ENCODE measurements at places on chromosomes 6 and 20.

- no peak for DNase-seq
These were observed 159.9 kb downstream of the GRM4 start for GRCh38 chr6:33985947-33986346.

- DNase-seq, result no peak
These were observed 7.4 kb downstream of the DEFB127 start for GRCh38 chr20:164618-165017.

- no peak for DNase-seq
These were observed 50.0 kb downstream of the GFOD1 start for GRCh38 chr6:13437218-13437996.

DNA sequence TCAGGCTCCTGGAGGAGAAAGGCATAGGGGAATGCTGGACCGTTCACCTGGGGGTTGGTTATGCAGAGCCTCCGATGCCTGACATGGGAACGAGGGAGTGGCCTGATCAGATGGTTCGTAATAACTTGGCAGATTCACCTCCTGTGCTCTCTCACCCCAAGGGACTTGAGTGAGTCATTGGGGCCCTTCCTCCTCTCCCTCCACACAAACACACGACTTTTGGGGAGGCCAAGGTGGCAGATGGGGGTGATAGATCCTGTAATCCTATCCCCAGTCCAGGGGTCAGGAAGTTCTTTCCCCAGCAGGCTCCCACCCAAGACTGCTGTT lies 45.6 kb upstream of the ARFGEF2 start:
- DNase-seq, result no peak

DNA sequence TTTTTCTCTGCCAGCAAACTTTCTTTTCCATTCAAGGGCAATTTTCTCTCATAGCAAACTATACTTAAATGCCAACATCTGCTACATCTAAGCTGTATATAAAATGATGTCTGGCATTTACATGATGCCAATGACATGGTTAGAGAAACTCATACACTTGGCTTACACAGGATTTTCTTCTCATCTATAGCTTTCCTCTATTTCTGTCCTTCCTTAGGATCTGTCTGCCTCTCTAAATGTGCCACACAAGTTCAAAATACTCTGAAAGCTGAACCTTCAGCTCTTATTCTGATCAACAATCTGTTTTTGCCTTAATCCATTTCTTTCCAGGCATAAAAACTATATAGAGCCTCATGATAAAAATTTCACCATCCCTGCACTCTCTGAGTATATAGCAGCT lies 290.9 kb upstream of the RNF217 start:
- DNase-seq, result no peak

- no peak for DNase-seq
These were observed 64.5 kb downstream of the OR2B2 start for GRCh38 chr6:27847706-27848105.

DNA sequence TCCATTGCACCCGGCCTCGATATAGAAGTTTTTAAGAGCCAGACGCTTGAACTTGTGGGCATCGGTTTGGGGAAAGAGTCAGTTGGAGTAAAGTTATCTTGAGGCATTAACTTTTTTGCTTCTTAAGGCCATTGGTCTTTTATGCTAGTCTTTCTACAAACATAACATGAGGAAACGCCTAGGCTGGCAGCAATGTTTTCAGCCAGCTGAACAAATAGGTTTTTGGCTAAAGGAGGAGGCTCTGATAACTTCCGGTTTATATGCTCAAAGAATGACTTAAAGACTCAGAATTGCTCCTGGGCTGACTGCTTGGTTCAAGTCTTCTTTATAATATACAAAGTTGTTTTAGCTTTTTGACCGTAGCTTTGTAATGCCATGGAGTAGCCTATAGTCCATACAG lies 46.2 kb downstream of the HLA-C start:
- no peak for DNase-seq

DNA sequence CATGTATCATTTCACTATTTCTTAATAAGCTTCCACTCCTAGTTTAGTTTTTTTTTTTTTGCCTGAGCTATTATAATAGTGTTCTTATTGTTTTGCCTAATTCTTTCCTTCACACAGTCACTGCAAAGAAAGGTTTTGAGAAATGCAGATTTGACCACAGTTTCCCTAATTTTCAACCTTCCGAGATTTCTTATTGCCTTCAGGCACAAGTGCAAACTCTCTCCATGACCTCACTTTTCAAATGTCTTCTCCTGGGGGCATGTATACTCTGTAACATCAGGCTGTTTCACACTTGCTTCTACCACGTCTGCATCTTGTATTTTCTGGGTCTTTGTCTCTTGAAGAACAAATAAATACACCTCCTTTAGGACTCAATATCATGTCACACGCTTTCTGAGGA lies 339.0 kb upstream of the CITED2 start:
- no peak for DNase-seq

DNA sequence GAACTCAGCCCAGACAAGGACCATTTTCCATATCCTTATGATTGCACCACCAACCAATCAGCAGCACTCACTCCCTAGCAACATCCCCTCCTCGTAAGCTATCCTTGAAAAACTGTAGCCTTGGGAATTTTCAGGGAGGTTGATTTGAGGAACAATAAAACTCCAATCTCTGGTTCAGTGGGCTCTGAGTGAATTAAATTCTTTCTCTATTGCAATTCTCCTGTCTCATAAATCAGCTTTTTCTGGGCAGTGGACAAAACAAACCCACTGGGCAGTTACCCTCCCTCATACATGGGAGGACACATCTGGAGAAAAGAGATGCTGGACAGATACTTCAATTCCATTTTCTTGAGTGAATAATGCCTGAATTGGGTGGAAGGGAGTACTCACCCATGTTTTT lies 115.4 kb upstream of the STXBP5 start:
- no peak for DNase-seq

DNA sequence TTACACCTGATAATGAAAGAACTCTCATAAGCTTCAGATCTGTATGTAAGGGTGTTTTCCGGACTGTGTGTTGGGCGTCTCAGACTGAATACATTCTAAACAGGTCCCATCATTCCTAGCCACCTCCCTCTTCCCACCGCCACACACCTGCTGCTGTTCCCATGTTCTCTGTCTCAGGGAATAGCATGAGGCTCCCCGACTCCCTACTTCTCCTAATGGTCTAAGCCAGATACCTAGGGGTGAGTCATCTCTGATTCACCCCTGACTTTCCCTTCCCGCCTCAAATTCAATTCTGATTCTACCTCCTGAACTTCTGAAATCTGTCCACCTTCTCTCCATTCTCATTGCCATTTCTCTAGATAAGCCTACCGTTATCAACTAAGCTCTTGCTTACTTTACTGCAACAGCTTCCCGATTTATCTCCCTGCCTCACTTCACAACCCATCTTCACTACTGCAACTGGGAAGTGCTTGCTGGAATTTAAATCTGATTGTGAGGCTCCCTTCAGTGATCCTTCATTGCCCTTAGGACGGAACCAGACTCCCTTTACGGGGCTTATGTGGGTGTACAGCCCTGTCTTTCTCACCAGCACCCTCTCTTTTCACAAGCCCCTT lies 1.6 kb downstream of the TMEM14A start:
- no peak for DNase-seq

DNA sequence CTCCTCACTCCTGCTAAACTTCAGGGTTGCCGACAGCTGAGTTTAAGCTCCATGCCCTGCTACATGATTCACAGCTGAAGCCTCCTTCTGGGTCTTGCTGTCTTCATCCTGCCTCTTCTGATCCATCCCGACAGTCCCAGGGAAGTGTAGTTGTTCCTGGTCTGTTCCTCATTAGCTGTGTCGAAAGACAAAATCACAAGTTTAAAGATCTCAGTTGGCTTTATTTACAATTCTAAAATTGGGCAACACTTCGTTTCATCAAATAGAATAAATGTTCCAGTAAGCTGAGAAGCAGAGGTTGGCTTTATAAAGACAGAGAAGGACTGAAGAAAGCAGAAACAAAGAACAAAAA lies 4.1 kb upstream of the SLC2A10 start:
- DNase-seq, result no peak

DNA sequence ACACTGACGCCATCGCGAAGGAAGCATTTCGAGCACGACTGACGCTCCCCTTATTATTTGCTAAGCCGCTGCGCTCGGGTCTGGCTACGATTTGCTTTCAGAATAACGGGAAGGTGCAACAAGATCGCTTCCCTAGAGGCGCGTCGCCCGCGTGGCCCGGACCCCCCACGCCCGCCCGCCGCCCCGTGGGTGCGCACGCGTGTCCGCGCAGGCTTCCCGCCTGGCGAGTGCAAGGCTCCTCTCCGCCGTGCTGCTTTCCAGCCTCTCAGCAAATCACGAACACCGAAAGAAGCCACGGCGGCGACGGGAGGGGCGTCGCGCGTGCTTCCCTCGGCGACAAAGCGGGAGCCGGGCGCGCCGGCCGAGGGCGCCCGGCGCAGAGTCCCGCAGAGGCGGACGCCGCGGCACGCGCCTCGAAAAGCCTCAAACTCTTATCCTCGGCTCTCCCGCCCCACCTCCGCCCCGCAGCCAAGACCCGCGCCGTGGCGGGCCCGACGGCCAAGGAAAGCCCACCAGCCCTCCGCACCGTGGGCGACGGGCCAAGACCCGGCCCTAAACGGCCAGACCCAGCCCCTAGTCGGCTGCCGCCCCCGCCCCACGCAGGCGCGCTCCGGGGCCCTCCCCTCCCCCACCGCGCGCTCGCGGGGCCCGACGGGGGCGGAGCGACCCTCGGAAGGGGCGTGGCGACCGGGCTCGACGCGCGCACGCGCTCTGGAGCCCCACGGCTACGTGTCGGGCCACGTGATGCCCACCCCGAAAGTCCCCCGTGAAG lies 987 bp upstream of the QKI start:
- DNase-seq, result peak; percentile 46

DNA sequence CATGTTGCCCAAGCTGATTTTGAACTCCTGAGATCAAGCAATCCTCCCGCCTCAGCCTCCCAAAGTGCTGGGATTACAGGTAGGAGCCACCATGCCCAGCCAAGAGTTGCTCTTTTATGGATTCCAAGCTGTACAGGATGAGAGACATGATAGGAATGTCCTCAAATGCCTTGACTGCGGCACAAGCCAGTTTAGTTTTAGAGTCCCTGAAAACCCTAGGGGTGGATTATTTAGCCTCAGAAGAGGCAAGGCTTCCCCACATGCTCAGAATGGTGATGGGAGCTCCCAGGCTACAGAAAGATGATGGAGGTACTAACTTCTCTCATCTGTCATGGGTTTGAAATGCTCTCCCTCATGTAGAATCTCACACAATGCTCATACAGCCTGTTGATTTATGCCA lies 280.5 kb upstream of the PRND start:
- DNase-seq, result no peak

DNA sequence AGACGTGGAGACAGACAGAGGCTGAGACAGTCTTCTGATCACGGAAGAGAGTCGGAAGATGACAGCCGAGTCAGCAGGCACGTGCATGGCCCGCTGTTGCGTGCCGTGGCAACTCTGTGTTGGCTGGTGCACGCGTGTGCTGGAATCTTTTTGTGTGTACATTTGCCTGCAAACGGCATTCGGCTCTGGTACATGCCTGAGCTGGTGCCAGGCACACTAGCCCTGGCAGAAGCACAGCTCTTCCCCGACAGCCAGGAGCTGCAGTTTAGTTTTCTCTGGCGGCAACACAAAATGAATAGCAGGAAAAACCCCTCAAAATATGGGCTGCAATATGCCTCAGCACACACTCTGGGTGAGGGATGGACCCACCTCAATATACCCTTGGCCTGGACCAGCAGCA lies 769 bp upstream of the PDYN start:
- DNase-seq, result no peak

DNA sequence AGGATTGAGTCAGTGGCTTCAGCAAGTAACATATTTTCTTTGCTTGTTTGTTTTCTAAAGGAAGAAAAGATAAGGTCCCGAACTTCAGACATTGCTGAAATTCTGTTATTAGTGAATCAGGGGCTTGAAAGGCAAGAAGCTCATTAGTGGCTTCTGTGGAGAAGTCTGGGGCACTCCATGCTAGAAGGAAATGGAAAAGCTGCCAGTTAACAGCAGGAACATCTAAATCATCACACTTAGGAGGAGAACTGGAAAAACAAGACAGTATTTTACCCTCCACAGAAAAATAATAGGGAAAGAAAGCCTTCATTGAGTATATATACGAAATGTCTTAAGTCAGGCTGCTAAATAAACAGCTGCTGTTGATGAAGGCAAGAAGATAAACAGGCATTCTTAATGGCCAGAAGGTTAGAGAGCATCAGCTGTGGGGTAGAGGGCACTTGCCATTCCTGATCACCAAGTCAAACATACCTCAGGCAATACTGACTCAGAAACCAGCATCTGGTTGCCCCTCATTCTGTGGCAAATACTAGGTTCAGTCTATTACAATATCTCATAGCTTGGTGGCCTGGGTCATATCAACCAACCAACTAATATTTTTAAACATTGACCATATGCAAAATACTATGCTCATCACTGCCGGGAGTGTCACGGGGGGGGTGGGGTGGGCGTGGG lies 143.2 kb upstream of the TENT5A start:
- no peak for DNase-seq

- DNase-seq, result no peak
These were observed 1040.7 kb upstream of the FLRT3 start for GRCh38 chr20:15378151-15378550.

DNA sequence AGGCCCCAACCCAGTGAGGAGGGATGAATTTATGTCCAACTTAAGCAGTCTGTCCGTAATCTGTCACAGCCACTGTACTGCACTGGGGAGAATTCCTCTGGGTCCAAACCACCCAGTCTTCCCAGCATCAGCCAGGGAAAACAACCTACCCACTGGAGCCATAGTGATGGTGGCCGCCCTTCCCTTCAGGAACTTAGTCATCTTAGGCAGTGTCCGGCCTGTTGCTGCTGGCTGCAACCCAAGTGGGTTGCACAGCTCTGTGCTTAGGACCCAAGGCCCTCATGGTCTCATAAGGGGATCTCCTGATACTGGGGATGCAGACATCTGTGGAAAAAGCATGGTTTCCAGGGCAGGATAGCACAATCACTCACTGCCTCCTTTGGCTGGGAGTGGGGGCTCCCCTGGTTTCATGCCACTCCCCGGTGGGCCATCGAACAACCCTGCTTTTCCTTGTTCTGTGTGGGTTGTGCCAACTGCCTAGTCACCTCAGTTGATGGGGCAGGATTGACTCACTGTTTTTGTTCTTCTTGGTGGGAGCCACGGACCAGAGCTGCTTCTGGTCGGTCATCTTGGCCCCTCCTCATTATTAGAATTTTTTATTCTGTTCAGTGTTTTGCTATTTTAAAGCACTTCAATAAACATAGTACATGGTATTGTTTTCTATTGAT lies 591.9 kb downstream of the DOK5 start:
- DNase-seq, result no peak

- no peak for DNase-seq
These were observed 6.7 kb upstream of the PNRC1 start for GRCh38 chr6:89073840-89074239.

DNA sequence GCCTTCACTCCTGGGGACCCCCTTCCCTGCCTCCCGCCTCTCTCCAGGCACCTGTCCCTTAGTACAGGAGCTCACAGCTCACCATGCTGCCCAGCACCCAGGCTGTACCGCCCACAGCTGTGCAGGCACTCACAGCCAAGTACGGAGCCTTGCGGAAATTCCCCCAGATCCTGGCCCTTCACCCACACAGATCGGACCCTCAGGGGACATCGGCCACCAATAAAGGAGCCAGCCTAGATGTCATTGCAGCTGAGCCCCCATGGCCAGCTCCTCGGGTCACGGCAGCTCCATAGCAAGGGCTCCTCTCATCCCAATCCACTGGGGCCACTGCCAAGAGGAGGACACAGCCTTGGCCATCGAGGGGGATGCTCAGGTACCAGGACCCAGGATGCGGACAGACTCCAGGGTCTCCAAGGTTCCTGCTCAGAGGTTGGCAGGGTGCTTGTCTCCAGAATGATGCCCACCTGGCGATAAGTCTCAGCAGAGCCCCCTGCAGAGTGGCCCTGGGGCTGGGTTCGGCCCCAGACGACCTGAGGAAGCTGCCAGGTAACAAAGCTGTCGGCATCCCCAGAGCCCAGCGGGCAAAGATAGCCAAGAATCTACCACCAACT lies 82.3 kb downstream of the YTHDF1 start:
- DNase-seq, result no peak

Measured in NCI-H2107 (cell line).